ENCODE measurements at places on chromosomes 11 and 22.

GRCh38 chr11:116694349-116694725 lies 78.5 kb downstream of the BUD13 start:
- no peak for DNase-seq

DNA sequence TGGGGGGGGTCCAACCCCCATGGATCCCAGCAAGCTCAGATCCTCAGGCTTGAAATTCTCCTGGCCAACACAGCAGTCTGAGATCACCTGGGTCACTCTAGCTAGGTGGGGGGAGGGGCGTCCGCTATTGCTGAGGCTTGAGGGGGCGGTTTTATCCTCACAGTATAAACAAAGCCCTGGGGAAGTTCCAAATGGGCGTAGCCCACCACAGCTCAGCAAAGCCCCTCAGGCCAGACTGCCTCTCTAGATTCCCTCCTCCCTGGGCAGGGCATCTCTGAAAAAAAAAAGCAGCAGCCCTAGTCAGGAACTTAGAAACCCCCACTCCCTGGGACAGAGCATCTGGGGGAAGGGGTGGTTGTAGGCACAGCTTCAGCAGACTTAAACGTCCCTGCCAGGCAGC lies 16.7 kb downstream of the TRPC6 start:
- no peak for DNase-seq

GRCh38 chr11:109604481-109605400 lies 182.8 kb downstream of the C11orf87 start:
- DNase-seq, result no peak

DNA sequence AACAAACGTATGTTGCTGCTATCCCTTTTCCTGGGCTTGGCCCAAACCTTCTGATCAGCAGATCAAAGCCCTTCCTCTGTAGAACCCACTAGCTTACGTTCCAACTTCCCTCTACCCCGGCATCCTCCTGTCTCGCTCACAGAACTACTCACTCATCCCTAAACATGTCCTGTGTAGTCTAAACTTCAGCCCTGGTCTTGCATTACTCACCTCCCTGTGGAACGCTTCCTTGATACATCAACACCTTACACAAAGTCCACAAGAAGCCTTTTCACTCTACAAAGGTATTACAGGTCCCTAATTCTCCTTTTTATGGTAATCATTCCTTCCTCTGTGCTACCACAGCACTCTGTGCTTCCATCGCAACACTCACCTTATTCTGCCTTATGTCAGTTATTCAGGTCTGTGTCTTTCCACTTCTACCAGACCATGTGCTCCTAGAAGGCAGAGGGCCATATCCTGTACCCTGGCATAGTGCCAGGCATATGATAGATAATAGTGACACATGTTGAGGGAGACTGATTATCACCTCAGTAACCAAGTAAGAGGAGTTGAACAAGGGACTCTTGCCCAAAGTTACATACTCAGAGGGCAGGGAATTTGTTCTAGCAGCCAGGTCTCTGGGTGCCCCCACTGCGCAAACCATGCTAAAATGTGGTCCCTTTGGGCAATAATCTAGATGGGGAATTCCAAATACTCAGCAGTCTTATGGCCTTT lies 41.6 kb downstream of the USP35 start:
- no peak for DNase-seq

- no peak for DNase-seq
These were observed 37.0 kb upstream of the GNAZ start for GRCh38 chr22:23033116-23033905.

- no peak for DNase-seq
These were observed 816 bp upstream of the PHRF1 start for GRCh38 chr11:575313-575995.

- no peak for DNase-seq
These were observed at the start of gene PDE2A for GRCh38 chr11:72673943-72674828. TSS of gene PDE2A (minus strand) at chr11:72674422. CDS start at chr11:72674207, 215 bp downstream.

- DNase-seq, result no peak
These were observed 24.9 kb downstream of the APLP2 start for GRCh38 chr11:130094614-130095013.

- peak; percentile 64 for DNase-seq
These were observed 109.4 kb upstream of the OR4B1 start for GRCh38 chr11:48107188-48107704.

DNA sequence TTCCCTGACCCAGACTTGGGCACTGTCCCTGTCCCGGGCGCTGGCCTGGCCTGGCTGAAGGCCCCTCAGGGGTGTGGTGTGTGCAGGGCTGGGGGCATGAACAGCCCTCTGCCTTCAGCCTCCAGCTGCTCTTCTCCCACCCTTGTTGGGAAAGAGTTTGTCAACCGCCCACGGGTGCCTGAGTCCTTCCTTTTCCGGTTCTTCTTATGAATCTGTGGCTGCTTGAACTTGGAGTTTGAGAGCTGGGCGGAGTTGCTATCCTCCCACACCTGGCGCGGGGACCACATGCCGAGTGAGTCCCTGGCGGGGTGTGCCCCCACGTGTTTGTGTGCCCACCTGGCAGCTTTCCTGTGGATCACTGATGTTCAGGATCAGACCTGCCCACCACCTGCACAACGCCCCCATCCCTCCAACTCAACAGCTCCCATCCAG lies 13.4 kb downstream of the NFAM1 start:
- no peak for DNase-seq

- no peak for DNase-seq
These were observed 17.8 kb upstream of the ST14 start for GRCh38 chr11:130141561-130142341.

DNA sequence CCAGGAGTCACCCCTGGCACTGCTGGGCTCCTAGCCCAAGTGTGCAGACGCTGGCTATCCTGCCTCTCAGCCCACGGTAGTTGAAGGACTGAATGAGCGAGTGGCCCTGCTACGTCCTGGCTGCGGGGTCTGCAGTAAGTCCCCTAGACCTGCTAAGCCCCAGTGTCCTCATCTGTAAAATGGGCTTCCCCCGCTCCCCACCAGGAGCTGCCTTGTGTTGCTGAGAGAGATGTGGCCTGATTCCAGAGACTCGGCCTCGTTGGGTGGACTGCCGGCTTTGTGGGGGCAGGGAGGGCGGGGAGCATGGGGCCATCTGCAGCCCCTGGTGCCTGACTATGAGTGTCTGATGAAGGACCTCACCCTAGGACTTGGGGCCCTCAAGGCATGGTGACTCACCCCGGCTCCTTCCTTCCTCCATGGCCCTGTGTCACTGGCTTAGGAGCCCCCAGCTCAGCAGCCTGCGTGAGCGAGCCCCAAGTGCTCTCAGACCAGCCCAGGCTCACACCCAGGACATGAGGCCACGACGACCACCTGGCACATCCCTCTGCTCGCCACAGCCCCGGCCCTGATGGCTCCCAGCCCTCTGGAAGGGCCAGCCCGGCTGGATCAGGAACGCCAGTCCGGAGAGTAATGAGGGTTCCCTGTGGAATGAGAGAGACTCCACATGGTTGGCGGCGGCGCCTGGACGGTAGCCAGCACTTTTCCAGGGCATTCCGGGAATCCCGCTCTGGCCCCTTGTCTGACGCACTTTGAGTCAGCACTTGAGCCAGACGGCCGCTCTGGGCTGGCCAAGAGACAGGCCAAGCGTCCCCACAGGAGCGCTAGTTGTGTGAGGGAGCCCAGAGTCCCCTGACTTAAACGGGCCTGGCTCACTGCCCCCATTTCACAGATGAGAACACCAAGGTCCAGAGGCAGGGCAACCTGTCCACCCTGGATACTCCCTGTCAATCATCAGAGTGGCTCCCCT lies 50.5 kb upstream of the SHISAL1 start:
- DNase-seq, result no peak

GRCh38 chr22:36247955-36248354 lies 5.0 kb upstream of the APOL1 start:
- DNase-seq, result no peak

Data from CD4-positive, alpha-beta T cell treated with Interferon gamma for 1 hour (primary cell).